NCI-H1694 (cell line): ENCODE measurements at places on chromosomes 11 and 22.
A peak's percentile ranks its signal among the peaks of the same experiment; 100 is the strongest.

GRCh38 chr11:57279116-57279515, 42.1 kb upstream of the APLNR start:
- no peak for DNase-seq

GRCh38 chr22:31935961-31936635, 8.2 kb upstream of the YWHAH start:
- DNase-seq: no peak

DNA sequence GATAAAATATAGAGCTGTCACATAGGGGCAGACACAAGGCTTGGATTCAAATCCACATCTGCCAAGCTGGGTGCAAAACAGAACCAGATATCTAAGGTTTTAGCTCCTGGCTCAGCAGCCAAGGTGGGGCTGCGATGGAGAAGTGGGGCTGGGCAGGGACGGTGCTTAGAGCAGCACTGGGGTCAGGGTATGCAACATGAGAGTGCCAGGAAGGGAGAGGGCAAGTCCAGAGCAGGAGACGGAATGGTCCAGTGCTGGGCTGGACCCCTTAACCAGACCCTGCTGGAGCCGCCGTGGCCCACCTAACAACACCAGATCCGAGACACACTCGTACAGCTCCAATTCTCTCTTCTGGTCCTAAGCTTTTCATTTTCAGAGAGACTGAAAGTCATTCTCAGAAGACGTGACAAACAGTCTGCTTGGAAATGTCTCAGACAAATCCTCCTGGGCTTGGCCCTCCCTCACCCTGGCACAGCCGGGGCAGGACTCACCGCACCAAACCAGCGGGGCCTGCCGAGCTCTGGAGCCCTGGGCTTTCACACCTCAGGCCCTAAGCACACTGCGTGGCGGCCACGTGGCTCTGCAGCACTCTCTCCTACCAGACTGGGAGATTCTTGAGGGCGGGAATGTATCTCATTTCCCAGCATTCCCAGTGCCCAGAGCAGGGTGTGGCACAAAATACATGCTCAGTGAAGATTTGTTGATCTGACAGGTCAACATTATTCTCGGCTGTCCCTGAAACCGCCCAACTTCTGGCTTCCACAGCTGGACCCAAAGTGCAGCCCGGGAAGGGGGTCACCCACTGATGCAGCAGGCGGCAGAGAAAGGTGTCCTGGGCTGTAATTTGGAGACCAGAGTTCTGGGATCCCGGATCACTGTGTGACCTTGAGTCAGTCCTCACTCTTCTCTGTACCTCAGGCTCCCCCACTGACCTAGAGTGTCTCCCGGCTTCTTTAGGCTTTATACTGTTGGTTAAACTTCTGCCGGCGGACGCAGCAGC, 11.6 kb downstream of the LRRC32 start:
- DNase-seq: no peak

- DNase-seq: no peak
Measured at GRCh38 chr11:117900121-117900648, 23.7 kb upstream of the FXYD6 start.

GRCh38 chr11:67054346-67054835, 2.3 kb upstream of the RHOD start:
- no peak for DNase-seq

GRCh38 chr11:76615950-76616349, 54.6 kb downstream of the LRRC32 start:
- DNase-seq: peak; percentile 52

DNA sequence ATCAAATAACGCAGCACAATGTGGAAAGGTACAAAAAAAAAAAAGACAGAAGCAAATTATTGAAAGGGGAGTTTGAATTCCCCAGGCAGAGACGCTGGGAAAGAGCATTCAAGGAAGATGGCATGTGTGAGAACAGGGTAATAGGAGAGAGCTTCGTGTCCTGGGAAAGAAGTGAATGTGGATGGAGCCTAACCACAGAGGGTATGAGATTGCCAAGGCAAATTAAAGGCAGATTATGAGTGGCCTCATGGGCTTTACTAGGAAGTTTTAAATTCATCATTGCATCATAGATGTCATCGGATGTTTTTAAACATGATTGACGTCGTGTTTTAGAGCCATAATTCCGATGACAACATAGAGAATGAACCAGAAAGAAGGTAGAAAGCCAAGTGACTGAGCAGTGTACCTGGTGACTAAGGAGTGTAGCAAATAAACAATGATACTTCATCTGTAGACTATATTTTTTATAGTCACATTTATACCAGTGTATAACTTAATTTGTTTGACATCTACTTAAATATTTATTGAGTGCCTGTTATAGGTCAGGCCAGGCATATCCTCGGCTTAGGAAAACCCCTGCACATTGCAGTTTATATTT, 151.4 kb downstream of the MSANTD4 start:
- DNase-seq: no peak

GRCh38 chr11:11189506-11189905, 163.5 kb downstream of the CSNK2A3 start:
- DNase-seq: no peak

DNA sequence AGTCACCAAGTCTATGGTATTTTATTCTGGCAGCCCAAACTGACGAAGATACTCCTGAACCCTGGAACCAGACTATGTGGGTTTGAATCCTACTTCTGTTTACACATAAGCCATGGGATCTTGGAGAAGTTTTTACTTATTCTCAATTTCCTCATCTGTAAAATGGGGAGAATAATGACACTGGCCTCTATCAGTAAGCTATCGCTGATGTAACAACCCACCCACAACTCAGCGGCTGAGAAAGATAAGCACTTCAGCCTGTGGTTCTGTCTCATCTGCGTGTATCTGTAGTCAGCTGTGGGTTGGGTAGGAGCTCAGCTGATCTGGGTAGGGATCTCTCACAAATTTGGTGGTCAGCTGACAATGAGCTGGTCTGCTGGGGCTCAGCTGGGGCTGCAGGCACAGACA, 68.0 kb upstream of the ALX4 start:
- no peak for DNase-seq

- DNase-seq: no peak
Measured at GRCh38 chr11:112614605-112615004, 346.6 kb upstream of the NCAM1 start.

GRCh38 chr11:87809256-87809655, 366.0 kb downstream of the RAB38 start:
- DNase-seq: no peak
